ENCODE measurements at places on chromosomes 7 and 10.

DNA sequence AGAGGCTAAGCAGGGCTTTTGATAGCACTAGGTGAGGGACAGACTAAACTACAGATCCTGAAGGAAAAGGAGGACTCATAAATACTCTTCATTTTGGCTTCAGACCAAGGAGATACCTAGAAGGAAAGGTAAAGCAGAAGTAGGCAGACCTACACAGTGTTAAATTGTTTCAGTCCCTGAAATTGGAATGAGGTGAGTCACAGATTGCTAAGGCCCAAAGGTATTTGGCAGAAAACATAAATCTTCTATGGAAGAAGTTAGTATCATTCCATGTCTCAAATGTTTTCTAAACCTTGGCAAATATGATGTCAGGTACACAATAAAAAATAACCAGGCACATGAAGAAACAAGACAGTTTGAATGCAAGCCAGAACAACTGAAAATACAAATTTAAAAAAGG is 30.0 kb downstream of the MTERF1 start:
- no peak for DNase-seq

DNA sequence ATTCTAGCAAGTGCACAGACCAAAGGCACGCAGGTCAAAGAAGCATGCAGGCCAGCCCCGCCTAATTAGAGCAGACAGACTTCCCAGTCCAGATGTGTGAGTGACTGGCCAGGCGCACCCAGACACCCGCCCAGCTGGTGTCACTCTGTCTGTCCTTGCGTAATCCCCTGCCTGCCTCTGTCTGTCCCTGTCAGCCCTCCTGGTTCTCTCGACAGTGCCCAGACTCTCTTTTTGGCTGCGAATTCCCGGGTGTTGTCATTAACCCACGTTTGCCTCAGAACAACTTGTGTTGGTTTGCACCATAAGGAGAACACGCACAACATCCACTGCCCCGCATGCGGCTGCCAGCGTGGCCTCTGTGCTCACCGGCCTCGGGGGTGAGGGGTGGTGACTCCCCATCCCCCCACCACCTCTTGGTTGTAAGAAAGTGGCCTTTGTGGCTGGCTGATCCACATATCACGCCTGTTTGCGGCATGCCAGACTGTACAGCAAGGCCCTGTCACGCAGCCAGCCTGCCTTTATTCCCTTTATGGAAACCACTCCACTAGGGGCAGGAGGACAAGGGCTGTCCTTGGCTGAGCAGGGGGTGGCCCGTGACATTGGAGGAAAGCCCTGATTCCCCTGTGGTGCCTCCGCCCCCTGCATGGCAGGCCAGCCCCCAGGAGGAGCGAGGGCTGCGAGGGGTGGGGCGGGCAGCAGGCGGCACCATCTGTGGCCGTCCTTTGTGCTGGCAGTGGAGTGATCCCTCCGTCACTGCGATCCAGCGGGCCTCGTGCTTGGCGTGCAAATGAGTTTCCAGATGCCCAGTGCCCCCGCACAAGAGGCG is 72.8 kb upstream of the PPIF start:
- DNase-seq = no peak

GRCh38 chr7:137992104-137992549 is 9.8 kb downstream of the CREB3L2 start:
- DNase-seq = no peak

GRCh38 chr7:123346766-123347165 is 147.0 kb upstream of the SLC13A1 start:
- DNase-seq = no peak

DNA sequence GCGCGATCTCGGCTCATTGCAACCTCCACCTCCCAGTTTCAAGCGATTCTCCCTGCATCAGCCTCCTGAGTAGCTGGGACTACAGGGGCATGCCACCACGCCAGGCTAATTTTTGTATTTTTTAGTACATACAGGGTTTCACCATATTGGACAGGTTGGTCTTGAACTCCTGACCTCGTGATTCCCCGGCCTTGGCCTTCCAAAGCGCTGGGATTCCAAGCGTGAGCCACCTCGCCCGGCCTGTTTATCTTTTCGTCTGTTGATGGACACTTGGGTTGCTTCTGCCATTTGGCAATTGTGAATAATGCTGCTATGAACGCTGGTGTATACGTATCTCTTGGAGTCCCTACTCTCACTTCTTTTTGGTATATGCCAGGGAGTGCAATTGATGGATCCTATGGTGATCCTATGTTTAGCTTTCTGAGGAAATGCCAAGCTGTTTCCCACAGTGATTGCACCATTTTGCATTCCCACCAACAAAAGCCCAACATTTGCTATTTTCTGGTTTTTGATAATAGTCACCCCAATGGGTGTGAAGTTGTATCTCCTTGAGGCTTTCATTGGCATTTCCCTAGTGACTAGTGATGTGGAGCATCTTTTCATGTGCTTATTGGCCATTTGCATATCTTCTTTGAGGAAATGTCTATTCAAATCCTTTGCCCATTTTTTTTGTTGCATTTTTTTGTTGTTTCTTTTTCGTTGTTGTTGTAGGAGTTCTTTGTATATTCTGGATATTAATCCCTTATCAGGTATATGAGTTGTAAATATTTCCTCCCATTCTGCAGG is 3.5 kb downstream of the ANTXRL start:
- no peak for DNase-seq

DNA sequence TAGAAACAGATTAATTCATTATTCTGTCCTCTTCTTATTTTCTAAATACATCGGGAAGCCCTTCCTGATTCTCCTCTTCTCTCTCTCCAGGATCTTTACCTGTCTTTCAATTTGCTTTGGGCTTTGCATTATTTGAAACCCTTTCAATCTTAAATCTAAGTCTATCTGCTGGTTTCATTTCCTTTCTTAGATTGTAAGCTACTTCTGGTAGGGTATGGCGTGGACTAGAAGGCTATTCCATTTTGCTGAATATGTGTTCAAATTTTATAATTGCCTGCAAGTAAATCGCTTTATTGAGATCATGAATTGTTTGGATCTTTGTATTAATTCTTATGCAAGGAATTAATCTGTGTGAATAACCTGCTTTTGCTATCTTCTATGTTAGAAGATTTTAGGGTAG is 11.1 kb downstream of the STAM start:
- DNase-seq = no peak

GRCh38 chr7:52257890-52258289 is 777.5 kb upstream of the POM121L12 start:
- no peak for DNase-seq

DNA sequence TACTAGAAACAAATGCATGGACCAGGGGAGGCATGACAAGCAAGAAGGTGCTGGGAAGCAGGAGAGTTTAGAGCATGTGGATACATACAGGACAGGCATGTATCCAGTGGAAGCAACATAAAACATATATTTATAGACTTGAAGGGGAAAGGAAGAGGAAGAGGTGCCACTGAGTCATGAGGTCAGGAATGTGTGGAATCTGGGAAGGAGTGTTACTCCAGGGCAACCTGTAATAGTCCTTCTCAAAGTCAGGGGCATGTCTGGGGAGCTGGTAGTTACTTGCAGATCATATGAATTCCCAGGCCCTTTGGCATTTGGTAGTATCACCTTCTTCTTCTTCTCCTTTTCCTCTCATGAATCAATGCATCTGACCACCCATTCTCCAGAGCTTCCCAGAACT is 246.6 kb downstream of the XPNPEP1 start:
- DNase-seq = no peak

GRCh38 chr7:18760631-18761445 is 265.3 kb downstream of the HDAC9 start:
- DNase-seq = no peak

Measured in WTC11 (cell line).